ENCODE measurements at places on chromosomes 7 and 10. TPM values are rescaled to one million over a fixed set of nuclear protein-coding genes. Genes with fewer than 3 reads are reported as not detected.

AKR1E2 gene
- 37.0 TPM for total RNA-seq

NCOA4 gene
- 64.4 TPM for total RNA-seq

- H3K27ac ChIP-seq: no peak overlapping the region
- no peaks in the 10 kb centered on the region for H3K27me3 ChIP-seq
- no peak overlapping the region for H3K4me3 ChIP-seq
- H3K36me3 ChIP-seq: no peaks in the 10 kb centered on the region
- DNase-seq: no peak
Observed at GRCh38 chr7:34073676-34074075, 168.3 kb downstream of the BMPER start.

DNA sequence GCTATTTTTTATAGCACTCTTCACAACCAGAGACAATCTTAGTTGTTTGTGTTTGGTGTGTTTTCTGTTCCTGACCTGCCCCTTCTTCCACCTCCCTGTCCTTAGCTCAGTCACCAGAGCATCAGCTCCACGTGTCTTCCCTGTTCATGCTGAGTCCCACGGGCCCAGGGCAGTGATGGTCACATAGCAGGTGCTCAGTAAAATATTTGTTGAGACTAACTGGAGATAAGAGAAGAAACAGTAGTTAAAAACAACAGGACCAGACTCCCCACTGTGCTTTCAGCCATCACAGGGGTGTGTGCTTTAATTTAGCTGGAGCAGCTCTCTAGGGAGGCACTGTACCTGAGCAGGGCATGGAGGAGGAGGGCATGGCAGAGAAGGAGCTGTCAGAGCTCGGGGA is 307.3 kb upstream of the ZNF32 start:
- no peak overlapping the region for H3K27ac ChIP-seq
- no peak for DNase-seq
- H3K4me3 ChIP-seq: no peak overlapping the region

- H3K4me3 ChIP-seq: no peak overlapping the region
- H3K36me3 ChIP-seq: no peaks in the 10 kb centered on the region
- peaks cover 42% of the 10 kb centered on the region for H3K4me1 ChIP-seq
- peak; percentile 28 for DNase-seq
- peak overlapping the region; percentile 99 for H3K27ac ChIP-seq
Observed at GRCh38 chr10:3776796-3777571, 8.0 kb downstream of the KLF6 start.

GRCh38 chr10:49131507-49132361 is 2.1 kb downstream of the FAM170B start:
- no peaks in the 10 kb centered on the region for H3K36me3 ChIP-seq
- no peak for DNase-seq
- H3K27ac ChIP-seq: no peak overlapping the region
- peak overlapping the region; percentile 4 for H3K4me3 ChIP-seq
- no peaks in the 10 kb centered on the region for H3K27me3 ChIP-seq

- H3K27me3 ChIP-seq: no peaks in the 10 kb centered on the region
- no peak for DNase-seq
- H3K36me3 ChIP-seq: no peaks in the 10 kb centered on the region
- no peaks in the 10 kb centered on the region for H3K4me1 ChIP-seq
- H3K4me3 ChIP-seq: no peak overlapping the region
Observed at GRCh38 chr10:93319896-93320295, 162.2 kb downstream of the MYOF start.

DNA sequence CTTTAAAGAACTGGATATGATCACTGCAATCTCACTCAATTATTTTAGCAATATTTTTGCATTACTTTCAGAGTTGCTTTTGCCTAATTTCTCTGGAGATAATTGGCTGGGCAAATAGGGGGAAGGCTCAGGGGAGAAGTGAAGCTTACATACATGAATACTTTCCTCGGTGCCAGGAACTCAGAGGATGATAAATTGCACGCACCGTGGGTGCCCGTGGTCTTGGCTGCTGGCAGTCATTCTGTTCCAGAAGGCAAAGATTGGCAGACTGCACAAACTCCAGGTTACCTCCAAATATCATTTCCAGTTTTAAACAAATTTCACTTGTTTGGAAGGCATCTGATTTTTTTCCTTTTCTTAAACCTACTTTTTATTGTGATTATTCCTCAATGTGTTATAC is 197.8 kb upstream of the TMEM72 start:
- H3K4me3 ChIP-seq: no peak overlapping the region
- DNase-seq: no peak
- H3K4me1 ChIP-seq: no peaks in the 10 kb centered on the region
- no peaks in the 10 kb centered on the region for H3K36me3 ChIP-seq
- no peaks in the 10 kb centered on the region for H3K27me3 ChIP-seq
- no peak overlapping the region for H3K27ac ChIP-seq

- no peaks in the 10 kb centered on the region for H3K36me3 ChIP-seq
- no peak overlapping the region for H3K4me3 ChIP-seq
- H3K4me1 ChIP-seq: no peaks in the 10 kb centered on the region
- DNase-seq: no peak
Observed at GRCh38 chr10:21090609-21091082, 193.5 kb upstream of the NEBL start.

- no peak for DNase-seq
- no peak overlapping the region for H3K27ac ChIP-seq
- H3K4me3 ChIP-seq: no peak overlapping the region
- no peaks in the 10 kb centered on the region for H3K36me3 ChIP-seq
Observed at GRCh38 chr7:86930554-86931307, 128.7 kb downstream of the ELAPOR2 start.

GRCh38 chr10:74137992-74138391 is 12.6 kb downstream of the AP3M1 start:
- no peaks in the 10 kb centered on the region for H3K4me1 ChIP-seq
- no peak overlapping the region for H3K4me3 ChIP-seq
- no peaks in the 10 kb centered on the region for H3K27me3 ChIP-seq

DNA sequence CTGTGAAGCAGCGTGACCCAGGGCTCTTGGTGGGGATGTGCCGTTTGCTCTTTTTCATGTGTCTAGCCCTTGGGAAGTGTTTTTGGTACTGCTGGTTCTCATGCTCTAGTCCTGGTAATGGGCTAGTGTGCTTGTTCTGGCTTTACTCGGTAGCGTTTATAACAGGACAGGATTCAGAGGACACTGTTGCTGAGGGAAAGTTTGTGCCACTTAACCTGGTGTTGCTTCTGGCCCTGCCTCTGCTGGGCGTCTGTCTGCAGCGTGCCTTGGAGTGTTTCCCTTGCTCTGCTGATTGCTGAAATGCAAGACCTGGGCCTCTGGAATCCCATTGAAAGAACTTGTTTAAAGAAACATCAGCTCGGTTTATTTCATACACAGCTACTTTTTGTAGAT is 35.0 kb downstream of the INPP5A start:
- H3K4me1 ChIP-seq: peaks cover 35% of the 10 kb centered on the region
- H3K4me3 ChIP-seq: no peak overlapping the region
- DNase-seq: peak; percentile 47
- H3K36me3 ChIP-seq: no peaks in the 10 kb centered on the region
- no peaks in the 10 kb centered on the region for H3K27me3 ChIP-seq
- no peak overlapping the region for H3K27ac ChIP-seq

DNA sequence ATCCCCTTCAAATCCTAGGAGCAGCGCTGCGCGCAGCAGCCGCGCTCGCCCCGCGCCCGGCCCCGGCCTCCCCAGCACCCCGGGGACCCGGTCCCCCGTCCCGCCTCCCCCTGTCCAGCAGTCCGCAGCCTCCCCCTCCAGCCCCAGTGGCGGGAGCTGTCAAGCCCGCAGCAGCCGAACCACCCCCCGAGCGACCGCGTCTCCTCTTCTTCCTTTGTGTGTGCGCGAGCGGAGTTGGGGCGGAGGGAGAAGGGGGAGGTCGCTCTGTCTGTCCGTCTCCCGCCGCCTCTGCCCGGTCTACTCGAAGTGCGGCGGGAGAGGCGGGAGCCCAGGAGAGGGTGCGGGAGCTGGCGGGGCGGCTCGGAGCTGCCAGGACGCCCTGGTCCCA is 375 bp upstream of the CHN2 start:
- H3K27ac ChIP-seq: no peak overlapping the region
- peak; percentile 37 for DNase-seq
- no peaks in the 10 kb centered on the region for H3K36me3 ChIP-seq
- H3K4me3 ChIP-seq: peak overlapping the region; percentile 78
- H3K27me3 ChIP-seq: no peaks in the 10 kb centered on the region

DNA sequence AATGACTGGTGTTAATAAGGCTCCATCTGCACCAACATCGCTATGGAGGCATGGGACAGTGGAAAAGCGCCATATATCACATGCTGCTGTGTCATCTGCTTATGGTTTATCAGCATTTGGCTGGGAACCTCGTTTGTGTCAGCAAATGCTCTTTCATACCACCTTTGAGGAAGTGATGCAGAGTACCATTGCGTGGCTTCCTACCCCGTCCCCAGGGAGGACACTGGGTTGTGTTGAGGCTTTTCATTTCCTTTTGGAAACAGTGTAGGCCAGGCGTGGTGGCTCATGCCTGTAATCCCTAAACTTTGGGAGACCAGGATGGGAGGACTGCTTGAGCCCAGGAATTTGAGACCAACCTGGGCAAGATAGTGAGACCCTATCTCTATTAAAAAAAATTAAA is 6.8 kb downstream of the TACR2 start:
- H3K27ac ChIP-seq: no peak overlapping the region
- DNase-seq: no peak
- H3K4me3 ChIP-seq: no peak overlapping the region
- H3K27me3 ChIP-seq: no peaks in the 10 kb centered on the region

GRCh38 chr10:5064656-5065055 is 29.6 kb upstream of the AKR1C3 start:
- no peaks in the 10 kb centered on the region for H3K36me3 ChIP-seq
- H3K4me1 ChIP-seq: no peaks in the 10 kb centered on the region
- no peak for DNase-seq

- H3K4me3 ChIP-seq: no peak overlapping the region
- H3K4me1 ChIP-seq: no peaks in the 10 kb centered on the region
- no peak overlapping the region for H3K27ac ChIP-seq
- no peak for DNase-seq
- no peaks in the 10 kb centered on the region for H3K36me3 ChIP-seq
Observed at GRCh38 chr10:88964360-88964759, 11.8 kb upstream of the ACTA2 start.

DNA sequence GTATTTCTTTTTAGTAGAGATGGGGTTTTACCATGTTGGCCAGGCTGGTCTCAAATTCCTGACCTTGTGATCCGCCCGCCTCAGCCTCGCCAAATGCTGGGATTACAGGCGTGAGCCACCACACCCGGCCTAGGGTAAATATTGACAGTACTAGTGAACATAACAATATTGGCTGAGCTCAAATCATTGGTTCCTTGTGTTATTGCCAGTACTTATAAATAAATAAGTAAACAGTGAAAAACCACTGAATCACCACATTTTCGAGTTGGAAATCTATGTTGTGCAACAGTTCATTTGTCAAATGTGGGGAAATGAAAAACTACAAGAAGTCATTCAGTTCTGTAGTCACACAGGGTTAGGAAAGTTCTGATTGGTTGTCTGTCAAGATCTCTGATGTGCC is 15.8 kb downstream of the RPP30 start:
- H3K4me1 ChIP-seq: no peaks in the 10 kb centered on the region
- no peak for DNase-seq
- H3K27me3 ChIP-seq: no peaks in the 10 kb centered on the region
- H3K36me3 ChIP-seq: no peaks in the 10 kb centered on the region
- no peak overlapping the region for H3K27ac ChIP-seq

- H3K27ac ChIP-seq: no peak overlapping the region
- H3K4me1 ChIP-seq: no peaks in the 10 kb centered on the region
- no peaks in the 10 kb centered on the region for H3K36me3 ChIP-seq
- no peaks in the 10 kb centered on the region for H3K27me3 ChIP-seq
Observed at GRCh38 chr10:1400101-1401070, 336.9 kb downstream of the ADARB2 start.

- DNase-seq: no peak
- H3K36me3 ChIP-seq: no peaks in the 10 kb centered on the region
- H3K4me3 ChIP-seq: no peak overlapping the region
- no peak overlapping the region for H3K27ac ChIP-seq
Observed at GRCh38 chr7:18520450-18521235, 25.1 kb downstream of the HDAC9 start.

DNA sequence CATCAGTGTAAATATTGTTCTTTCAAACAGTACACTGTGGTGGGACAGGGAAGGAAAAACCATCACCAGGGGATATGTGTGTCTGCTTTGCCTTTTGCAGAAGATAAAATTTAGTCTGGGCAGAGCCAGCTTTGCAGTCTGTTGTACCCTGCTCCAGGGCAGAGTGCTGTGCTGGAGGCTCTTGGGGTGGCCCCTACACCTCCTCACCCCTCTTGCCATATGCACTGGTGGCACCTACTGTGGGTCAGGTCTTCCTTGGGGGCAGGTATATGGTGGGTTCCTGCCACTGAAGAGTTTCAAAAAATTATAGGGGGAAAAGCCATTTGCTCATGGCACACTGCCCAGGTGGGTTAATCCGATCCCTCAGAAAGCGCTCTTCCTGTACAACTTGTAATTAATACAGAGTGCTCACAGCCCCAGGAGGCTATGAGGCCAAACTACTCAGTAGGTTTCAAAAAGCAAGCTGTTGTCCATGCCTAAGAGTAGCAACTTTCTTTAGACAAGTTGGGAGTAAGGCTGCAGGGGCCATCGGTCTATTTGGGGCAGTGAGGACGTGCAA is 112.7 kb upstream of the BMPER start:
- H3K36me3 ChIP-seq: no peaks in the 10 kb centered on the region
- DNase-seq: no peak
- no peaks in the 10 kb centered on the region for H3K27me3 ChIP-seq
- no peak overlapping the region for H3K4me3 ChIP-seq
- H3K27ac ChIP-seq: no peak overlapping the region

GRCh38 chr10:101008823-101009423 is 9.3 kb downstream of the LZTS2 start:
- no peak for DNase-seq
- peaks cover 26% of the 10 kb centered on the region for H3K4me1 ChIP-seq
- H3K27ac ChIP-seq: peak overlapping the region; percentile 39
- H3K36me3 ChIP-seq: no peaks in the 10 kb centered on the region
- H3K4me3 ChIP-seq: no peak overlapping the region
